ENCODE measurements at places on chromosomes 13 and 19. TPM values are rescaled to one million over a fixed set of nuclear protein-coding genes. Genes with fewer than 3 reads are reported as not detected.

Gene APOE
- 436 TPM for total RNA-seq

Gene SPIB
- total RNA-seq, result not detected

Gene SYCN
- total RNA-seq, result not detected

Gene SERP2
- 0.85 TPM for total RNA-seq

Gene TGFB1
- total RNA-seq, result 103 TPM

All from ascending aorta (tissue), 2 donors.